ENCODE measurements at places on chromosomes 13 and 19. TPM values are rescaled to one million over a fixed set of nuclear protein-coding genes. Genes with fewer than 3 reads are reported as not detected.

- no peaks in the 10 kb centered on the region for H3K27me3 ChIP-seq
- no peak for DNase-seq
- no peaks in the 10 kb centered on the region for H3K36me3 ChIP-seq
- H3K27ac ChIP-seq: no peak overlapping the region
Measured at GRCh38 chr13:93984052-93984451, 495.4 kb downstream of the DCT start.

GRCh38 chr19:36916991-36917390 lies 859 bp downstream of the ZNF568 start:
- H3K27me3 ChIP-seq: no peaks in the 10 kb centered on the region
- DNase-seq: no peak
- no peaks in the 10 kb centered on the region for H3K36me3 ChIP-seq
- H3K4me1 ChIP-seq: peaks cover 5% of the 10 kb centered on the region
- H3K27ac ChIP-seq: no peak overlapping the region
- H3K4me3 ChIP-seq: peak overlapping the region; percentile 77

- H3K4me1 ChIP-seq: peaks cover 6% of the 10 kb centered on the region
- DNase-seq: no peak
- H3K36me3 ChIP-seq: no peaks in the 10 kb centered on the region
- H3K27ac ChIP-seq: no peak overlapping the region
Measured at GRCh38 chr19:1567848-1568227, 287 bp downstream of the MEX3D start.

- H3K4me3 ChIP-seq: no peak overlapping the region
- H3K27ac ChIP-seq: no peak overlapping the region
- DNase-seq: peak; percentile 53
- no peaks in the 10 kb centered on the region for H3K36me3 ChIP-seq
- H3K27me3 ChIP-seq: no peaks in the 10 kb centered on the region
Measured at GRCh38 chr19:4647676-4648644, 8.6 kb downstream of the TNFAIP8L1 start.

The PIP5K1C gene
- total RNA-seq: 30.8 TPM

GRCh38 chr13:78022164-78022877 lies 103.7 kb upstream of the EDNRB start:
- H3K4me1 ChIP-seq: no peaks in the 10 kb centered on the region
- H3K36me3 ChIP-seq: no peaks in the 10 kb centered on the region
- H3K27me3 ChIP-seq: no peaks in the 10 kb centered on the region
- H3K27ac ChIP-seq: no peak overlapping the region
- H3K4me3 ChIP-seq: no peak overlapping the region

Measured in ovary (tissue), 10 donors.